ENCODE measurements at places on chromosomes 5 and 9.
A peak's percentile ranks its signal among the peaks of the same experiment; 100 is the strongest.

- H3K36me3 ChIP-seq, result no peaks in the 10 kb centered on the region
- H3K4me3 ChIP-seq, result no peak overlapping the region
- H3K27ac ChIP-seq, result no peak overlapping the region
- no peaks in the 10 kb centered on the region for H3K4me1 ChIP-seq
- no peak for DNase-seq
Observed at GRCh38 chr5:76691467-76692273, 24.3 kb upstream of the F2R start.

- no peaks in the 10 kb centered on the region for H3K27me3 ChIP-seq
- H3K36me3 ChIP-seq, result no peaks in the 10 kb centered on the region
- no peaks in the 10 kb centered on the region for H3K4me1 ChIP-seq
- no peak overlapping the region for H3K4me3 ChIP-seq
Observed at GRCh38 chr5:136999787-137000186, 499.3 kb downstream of the SPOCK1 start.

GRCh38 chr5:124110942-124111341 is 599.0 kb downstream of the CSNK1G3 start:
- no peak for DNase-seq
- no peaks in the 10 kb centered on the region for H3K36me3 ChIP-seq
- no peak overlapping the region for H3K27ac ChIP-seq
- no peaks in the 10 kb centered on the region for H3K27me3 ChIP-seq
- no peaks in the 10 kb centered on the region for H3K4me1 ChIP-seq
- no peak overlapping the region for H3K4me3 ChIP-seq

GRCh38 chr5:143680672-143681259 is 131.2 kb upstream of the HMHB1 start:
- no peak overlapping the region for H3K27ac ChIP-seq
- no peak overlapping the region for H3K4me3 ChIP-seq
- H3K27me3 ChIP-seq, result no peaks in the 10 kb centered on the region

DNA sequence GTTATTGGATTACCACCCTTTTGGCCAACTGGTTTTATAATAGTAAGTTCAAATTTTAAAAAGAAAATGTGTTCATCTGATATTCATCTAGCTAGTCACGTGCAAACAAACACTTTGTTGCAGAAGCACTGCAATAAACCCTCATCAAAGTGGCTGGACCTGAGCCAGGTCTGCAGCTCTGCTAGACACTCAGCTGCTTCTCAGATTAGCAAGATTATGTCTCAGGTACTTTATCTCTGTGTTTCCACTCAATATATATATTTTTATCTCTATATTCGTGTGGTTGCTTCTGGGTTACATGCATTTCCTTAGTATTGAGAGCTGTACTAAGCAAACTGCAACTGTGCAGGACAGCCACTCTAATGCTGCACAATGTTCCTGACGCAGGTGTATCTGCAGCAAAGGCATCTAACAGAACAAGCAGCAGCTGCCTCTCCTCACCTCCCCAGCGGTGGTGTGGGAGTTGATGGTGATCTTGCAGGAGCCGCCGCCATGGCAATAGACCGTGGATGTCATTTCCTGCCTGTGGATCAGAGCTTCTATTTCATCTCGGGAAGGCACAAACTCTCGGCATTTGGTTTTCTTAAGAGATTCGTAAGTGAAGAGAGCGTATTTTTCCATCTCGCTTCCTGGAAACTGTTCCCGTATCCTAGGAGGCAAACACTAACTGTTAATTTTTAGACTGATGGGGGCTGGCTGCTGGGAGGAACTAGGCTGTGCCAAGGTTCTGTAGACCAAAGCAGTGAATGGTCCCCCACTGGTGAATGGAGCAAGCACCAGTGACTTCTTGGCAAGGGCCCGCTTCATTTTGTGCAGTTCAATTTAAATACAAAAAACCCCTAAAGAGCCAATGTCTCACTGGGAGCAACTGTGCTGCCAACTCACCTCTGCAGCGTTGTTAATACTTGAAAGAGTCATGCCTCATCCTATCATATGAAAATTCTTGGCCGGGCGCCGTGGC is 56.7 kb upstream of the RETREG1 start:
- H3K4me1 ChIP-seq, result peaks cover 11% of the 10 kb centered on the region
- H3K4me3 ChIP-seq, result no peak overlapping the region
- no peaks in the 10 kb centered on the region for H3K36me3 ChIP-seq
- no peaks in the 10 kb centered on the region for H3K27me3 ChIP-seq
- DNase-seq, result no peak
- peak overlapping the region; percentile 36 for H3K27ac ChIP-seq

GRCh38 chr5:114221807-114222206 is 140.1 kb upstream of the KCNN2 start:
- no peaks in the 10 kb centered on the region for H3K4me1 ChIP-seq
- no peak overlapping the region for H3K27ac ChIP-seq
- H3K36me3 ChIP-seq, result no peaks in the 10 kb centered on the region
- H3K27me3 ChIP-seq, result no peaks in the 10 kb centered on the region
- DNase-seq, result no peak
- no peak overlapping the region for H3K4me3 ChIP-seq
